ENCODE measurements at places on chromosomes 2 and 18.

GRCh38 chr18:8379187-8379941 is 229.9 kb upstream of the RAB12 start:
- no peak for DNase-seq

- DNase-seq, result no peak
Observed at GRCh38 chr2:60746318-60746717, 9.8 kb upstream of the PAPOLG start.

DNA sequence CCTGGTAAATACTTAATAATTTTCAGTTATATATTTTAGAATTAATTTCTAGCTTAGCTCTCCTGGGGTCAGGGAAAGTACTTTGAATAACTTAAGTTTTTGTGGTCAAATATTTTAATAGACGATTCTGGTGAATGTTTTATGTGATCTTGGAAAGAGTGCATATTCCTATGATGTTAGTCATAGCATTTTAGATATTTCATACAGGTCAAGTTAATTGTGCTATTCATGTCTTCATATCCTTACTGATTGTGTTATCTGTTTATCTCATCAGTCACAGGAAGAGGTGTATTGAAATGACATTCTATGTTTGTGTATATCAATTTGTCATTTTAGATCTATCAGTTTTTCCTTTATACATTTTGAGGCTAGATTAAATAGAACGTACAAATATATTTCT is 576.2 kb downstream of the CPS1 start:
- no peak for DNase-seq

DNA sequence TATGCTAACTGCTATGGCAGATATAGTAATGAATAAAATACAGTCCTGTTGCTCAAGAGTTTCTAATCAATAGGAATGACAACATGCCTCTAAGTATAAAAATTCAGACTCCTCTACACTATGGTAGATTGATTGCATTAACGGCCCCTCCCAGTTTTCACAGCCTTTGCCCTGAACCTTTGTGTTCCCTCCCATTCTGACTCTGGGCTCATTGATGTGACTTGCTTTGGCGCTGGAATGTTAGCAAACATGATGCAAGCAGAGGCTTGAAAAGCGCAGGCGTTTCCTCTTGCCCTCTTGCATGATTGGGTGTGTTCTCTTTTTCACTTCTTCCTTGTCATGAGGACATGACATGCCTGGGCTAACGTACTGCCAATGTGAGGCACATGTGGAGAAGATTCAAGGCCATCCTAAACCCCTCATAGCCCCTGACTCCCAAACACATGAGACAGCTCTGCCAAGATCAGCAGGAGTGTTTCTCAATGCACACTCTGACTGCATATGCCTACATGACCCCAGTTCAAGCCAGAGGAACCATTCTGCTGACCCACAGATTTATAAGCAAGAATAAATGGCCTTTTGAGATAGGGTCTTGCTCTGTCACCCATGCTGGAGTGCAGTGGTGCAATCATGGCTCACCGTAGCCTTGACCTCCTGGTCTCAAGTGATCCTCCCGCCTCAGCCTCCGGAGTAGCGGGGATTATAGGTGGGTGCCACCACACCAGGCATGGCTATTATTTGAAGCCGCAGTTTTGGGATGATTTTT is 49.7 kb upstream of the CD28 start:
- no peak for DNase-seq

- no peak for DNase-seq
Observed at GRCh38 chr18:79260023-79260422, 135.7 kb upstream of the NFATC1 start.

Data from activated T-cell treated with anti-CD3 and anti-CD28 coated beads for 24 hours (primary cell).